Cerebellar nuclear complex (tissue), 1 donor: ENCODE measurements at places on chromosomes 7 and 10.

DNA sequence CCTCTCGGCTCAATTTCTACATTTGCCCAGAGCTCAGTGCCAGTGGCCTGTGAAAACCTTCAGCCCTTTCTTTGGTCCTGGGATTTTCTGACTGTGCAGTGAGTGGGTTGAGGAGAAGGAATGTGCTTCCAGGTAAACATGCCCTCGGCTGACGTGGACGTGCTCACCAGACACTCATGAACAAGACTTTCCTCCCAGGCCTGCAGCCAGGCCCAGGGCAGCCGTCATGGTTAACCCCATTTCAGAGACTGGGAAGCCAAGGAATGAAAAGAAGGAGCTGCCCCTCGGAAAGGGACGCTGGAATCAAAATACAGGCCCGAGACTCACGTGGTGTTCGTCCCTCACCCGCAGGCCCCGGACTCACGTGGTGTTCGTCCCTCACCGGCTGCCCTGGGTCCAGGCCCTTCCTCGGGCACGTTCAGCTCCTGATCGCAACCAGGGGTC is 8.8 kb upstream of the CALML5 start:
- DNase-seq, result no peak

DNA sequence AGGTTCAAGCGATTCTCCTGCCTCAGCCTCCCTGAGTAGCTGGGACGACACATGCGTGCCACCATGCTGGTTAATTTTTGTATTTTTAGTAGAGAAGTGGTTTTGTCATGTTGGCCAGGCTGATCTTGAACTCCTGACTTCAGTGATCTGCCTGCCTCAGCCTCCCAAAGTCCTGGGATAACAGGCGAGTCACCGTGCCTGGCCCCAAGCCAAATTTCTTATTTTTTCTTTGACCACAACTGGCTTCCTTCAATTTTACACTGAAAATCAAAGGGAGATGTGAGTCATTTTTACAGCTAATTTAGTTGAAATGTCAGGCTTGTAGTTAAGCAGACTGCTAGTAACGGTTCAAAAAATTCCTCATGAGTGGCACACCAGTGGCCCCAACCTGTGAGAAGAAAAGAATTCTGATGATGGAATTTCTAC is 7.8 kb downstream of the RNF216 start:
- DNase-seq, result no peak

DNA sequence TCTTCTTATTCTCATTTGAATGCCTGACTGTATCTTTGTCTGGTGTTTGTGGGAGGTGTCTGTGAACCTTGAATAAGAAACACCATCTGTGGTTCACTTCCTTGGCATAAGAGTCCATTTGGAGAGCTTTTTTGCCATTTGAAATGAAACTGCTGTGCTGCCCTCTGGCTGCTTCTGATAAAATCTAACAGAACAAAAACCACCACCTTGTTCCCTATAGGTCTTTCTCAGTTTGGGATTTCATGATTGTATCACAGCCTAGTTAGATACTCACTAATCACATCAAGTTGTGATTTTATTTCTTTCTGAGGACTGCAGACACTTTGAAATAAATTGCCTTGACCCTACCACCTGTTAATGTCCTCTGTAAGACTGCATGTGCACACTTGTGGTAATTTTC is 102.7 kb upstream of the FAM13C start:
- DNase-seq, result no peak

DNA sequence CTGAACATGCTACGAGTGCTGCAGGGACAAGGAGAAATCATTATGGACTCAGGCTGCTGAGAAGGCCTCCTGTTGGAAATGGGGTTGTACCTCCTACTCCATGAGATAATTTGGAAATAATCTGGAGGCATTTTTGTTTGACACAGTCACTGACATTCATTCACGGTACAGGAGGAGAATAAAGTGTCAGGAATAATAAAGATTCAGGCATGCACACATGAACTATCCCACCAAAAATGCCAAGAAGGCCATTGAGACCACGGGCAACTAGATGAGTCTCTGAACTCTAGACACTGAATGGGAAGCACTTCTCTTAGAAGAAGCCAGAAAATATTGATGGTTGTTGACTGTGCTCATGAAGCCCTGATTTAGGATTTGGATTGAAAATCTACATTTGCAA is 220.9 kb upstream of the HABP2 start:
- no peak for DNase-seq

DNA sequence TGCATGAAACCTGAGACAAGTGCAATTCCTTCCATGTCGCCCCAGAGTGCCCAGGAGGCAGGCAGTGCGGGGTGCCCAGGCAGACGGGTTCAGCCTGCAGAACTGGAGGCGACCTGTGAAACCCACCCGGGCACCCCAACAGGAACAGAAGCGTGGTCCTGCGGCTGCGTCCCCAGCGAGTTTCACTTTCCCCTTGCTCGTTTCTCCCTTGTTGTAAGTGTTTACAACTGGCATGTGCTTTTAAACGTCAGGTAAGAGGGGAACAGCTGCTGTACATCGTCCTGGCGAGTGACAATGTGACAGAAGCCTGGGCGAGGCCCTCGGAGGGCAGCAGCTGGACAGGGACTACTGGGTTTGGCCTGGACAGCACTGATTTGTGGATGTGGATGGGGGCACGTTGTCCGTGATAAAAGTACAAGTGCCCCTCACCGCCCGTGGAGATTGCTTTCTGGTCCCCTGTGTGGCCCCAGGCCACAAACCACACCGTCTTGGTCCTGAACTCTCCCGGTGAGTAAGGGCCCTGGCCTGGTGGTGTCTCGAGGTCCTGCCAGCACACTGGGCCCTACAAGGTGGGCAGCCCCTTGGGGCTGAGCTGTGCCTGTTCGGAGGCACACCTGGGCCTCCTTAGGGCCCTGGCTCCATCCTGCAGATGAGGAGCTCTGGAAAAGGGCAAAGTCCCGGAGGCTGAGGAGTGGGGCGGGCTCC is 4.0 kb downstream of the VENTX start:
- no peak for DNase-seq

- no peak for DNase-seq
These were observed 188.5 kb downstream of the JAZF1 start for GRCh38 chr7:27992097-27992496.

- no peak for DNase-seq
These were observed 80.8 kb downstream of the ZNF92 start for GRCh38 chr7:65454469-65454868.

DNA sequence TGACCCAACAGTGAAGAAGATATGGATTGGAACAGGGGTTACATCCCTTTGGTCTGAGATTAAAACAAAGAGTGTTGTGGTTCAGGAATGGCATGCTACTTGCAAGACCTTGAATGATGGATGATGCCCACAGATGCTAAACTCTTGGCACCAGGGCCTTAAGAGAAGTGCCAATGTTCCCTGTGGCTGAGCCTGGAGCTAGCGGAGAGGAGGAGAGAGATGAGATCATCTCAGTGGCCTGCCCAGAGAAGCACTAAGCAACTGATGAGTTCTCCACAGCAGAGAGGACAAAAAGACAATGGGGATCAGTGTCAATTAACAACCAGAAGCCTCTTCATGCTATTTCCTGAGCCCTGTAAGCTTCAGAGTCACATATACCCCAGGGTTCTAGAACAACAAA is 97.8 kb downstream of the ELAPOR2 start:
- DNase-seq, result no peak

DNA sequence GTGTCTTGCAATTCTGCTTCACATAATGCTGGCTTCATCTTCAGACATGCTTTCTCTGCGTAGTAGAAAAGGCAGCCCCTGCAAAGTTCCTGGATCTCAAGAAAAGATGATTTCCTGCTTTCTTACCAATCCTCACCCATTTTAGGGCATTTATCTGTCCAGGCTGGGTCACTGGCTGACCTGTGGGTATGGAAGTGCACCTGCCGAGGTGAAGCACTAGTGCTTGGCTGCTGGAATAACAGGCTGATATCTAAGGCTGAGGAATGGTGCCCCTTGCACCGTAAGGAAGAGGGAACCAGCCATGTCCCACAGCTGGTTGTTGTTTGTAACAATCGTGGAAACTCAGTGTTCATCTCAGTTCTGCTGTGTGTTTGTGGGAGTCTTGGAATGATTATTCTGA is 138.0 kb upstream of the KLF6 start:
- no peak for DNase-seq

GRCh38 chr7:80333040-80333439 is 178.8 kb downstream of the GNAT3 start:
- DNase-seq, result no peak

GRCh38 chr10:100730725-100731406 is 14.5 kb upstream of the PAX2 start:
- DNase-seq, result no peak

DNA sequence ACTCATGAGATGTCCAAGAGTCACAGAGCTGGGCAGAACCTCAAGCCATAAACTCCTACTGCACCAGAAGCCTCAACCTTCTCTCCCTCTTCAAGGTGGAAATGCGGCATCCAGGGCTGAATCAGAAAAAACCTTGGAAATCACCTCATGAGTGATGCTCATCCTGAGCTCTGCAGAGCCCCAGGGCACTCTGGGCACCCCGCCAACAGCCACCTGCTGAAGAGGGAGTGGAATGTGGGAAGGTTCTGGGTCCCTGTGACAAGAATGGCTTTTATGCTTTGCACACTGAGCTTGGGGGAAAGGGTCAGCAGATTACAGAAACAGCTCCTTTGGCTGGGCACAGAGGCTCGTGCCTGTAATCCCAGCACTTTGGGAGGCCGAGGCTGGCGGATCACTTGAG is 18.8 kb downstream of the NUDT1 start:
- DNase-seq, result no peak

GRCh38 chr10:31099094-31099493 is 67.4 kb upstream of the ZNF438 start:
- DNase-seq, result no peak

DNA sequence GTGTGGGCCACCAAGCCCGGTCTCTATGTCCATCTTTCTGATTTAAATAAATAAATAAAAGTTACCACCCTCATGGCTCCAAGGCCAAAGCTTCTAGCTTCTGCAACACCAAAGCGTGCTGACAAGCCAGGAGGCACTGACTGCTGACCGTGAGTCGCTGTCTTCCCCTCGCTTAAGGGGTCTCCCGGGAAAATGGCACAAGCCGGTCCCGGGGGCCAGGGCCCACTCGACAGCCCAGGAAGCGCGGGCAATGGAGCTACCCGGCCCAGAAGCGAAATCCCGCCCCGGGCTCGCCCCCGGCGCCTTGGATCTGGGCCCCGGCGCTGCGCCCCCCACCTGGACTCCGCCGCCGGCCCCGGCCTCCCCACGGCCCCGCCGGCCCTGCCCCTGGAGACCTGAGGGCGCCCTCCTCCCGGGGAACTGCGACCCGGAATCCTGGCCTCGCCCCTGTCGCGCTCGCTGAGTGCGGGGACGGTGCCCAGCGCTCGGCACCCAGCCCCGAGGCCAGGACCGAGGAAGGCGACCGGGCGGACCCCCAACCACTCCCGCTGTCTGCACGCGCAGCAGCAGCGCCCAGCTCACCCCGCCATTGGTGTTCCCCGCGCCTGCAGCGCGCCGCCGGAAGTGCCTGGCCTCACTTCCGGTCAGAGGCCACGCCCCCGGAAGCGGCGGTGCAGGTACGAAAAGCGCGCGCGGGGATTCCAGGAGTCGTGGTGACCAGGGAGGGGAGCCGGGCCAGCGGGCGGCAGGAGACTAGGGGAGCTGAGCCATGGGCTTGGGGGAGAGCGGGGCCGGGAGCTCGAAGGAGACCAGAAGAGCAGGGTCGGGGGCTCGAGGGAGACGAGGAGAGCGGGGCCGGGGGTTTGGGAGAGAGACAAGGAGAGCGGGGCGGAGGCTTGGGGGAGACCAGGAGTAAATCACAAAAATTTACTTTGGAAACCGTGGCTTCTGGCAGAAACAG is at the start of the genes MRM2 and NUDT1:
MRM2 (minus strand) TSS at position 626 of the 961 bp plus-strand sequence; CDS start at position 590, 36 bp downstream.
NUDT1 (plus strand) TSS at position 647 of the 961 bp plus-strand sequence. CDS start 2,349 bp downstream, outside the sequence.
- no peak for DNase-seq

DNA sequence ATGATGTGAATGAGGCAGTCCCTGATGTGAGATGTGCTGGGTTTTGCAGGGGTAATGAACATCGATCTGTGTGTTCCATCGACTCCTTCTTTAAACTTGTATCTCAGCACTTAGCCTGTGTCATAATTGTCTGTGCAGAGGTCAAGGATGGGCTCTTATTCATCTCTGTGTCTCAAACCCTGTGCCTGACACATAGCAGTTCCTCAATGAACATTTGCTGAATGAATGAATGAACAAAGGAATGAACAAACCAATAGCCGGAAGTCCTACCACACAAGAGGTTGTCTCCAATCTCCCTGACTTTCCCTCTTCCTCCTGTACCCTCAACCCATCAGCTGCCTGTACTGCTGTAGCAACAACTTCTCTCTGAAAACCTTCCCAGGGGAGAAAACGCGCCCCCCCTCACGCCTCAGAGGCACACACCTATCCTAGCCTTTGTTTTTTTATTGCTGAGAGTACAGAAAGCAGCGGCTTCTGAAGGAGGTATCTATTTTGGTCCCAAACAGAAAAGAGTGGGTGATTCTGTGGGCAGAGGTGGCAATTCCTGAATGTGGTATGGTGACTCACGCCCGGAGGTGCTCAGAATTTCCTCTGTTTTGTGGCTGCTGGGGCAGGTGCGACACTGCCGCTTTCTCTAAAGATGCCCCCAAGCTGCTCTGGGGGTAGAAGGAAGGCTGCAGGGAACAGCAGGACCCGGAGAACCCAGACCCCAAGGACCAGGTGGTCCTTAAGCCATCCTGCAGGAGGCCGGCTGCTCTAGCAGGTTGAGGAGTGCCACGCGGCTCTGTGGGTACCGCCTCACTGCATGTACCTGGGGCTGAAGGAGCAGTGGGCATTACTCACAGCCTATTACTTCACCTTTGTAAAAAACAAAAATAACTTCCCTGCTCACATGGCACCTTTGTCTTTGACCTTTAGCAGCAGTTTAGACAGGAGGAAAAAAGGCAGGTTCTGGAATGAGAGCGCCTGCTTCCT is 9.6 kb downstream of the IL2RA start:
- no peak for DNase-seq

- no peak for DNase-seq
These were observed 1.0 kb downstream of the SEPHS1 start for GRCh38 chr10:13347043-13347499.
